Tongue (tissue), 3 donors: ENCODE measurements at places on chromosomes 11 and 22. TPM values are rescaled to one million over a fixed set of nuclear protein-coding genes. Genes with fewer than 3 reads are reported as not detected.

DGAT2 gene
- total RNA-seq, result 0.62 TPM

- no peak for DNase-seq
Measured at GRCh38 chr11:105109855-105110687, 29.5 kb downstream of the CARD18 start.

- DNase-seq, result no peak
Measured at GRCh38 chr22:37045958-37046357, 5.6 kb upstream of the KCTD17 start.

GRCh38 chr11:5938603-5938965 lies 3.5 kb upstream of the OR56A3 start:
- DNase-seq, result no peak

DNA sequence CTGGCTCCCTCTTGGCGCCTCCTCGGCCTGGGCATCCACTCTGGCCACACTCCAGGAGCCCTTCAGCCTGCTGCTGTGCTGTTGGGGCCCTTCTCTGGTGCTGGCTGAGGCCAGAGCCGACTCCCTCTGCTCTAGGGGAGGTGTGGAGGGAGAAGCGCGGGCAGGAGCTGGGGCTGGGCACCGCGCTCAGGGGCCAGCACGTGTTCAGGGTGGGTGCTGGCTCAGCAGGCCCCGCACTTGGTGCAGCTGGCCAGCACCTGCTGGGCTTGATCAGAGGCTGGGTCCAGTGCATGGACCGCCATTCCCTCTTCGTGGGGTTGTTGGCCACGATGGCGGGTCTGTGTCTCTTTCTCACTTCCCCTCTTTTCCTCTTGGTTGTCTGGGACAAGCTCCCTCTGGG lies 2381.0 kb downstream of the LRRC4C start:
- DNase-seq, result no peak
